Breast epithelium (tissue), 4 donors: ENCODE measurements at places on chromosomes 1 and 21. TPM values are rescaled to one million over a fixed set of nuclear protein-coding genes. Genes with fewer than 3 reads are reported as not detected.

FLAD1 gene
- 39.3 TPM for total RNA-seq

LAPTM5 gene
- total RNA-seq = 70.1 TPM

RNU1-1 gene
- under 0.01 TPM for total RNA-seq

NID1 gene
- total RNA-seq = 154 TPM

COL6A2 gene
- total RNA-seq = 1,266 TPM

EFCAB7 gene
- 5.6 TPM for total RNA-seq

SLC22A15 gene
- total RNA-seq = 5.6 TPM

CSF3R gene
- total RNA-seq = 28.8 TPM

ATP1A4 gene
- not detected for total RNA-seq

SPRR3 gene
- not detected for total RNA-seq

C8A gene
- not detected for total RNA-seq

YOD1 gene
- total RNA-seq = 13.3 TPM

PDZK1IP1 gene
- 69.4 TPM for total RNA-seq

MEGF6 gene
- 32.1 TPM for total RNA-seq

KDF1 gene
- total RNA-seq = 22.2 TPM

KCTD3 gene
- 87.8 TPM for total RNA-seq

GJC2 gene
- 1.3 TPM for total RNA-seq
